ENCODE measurements at places on chromosomes 3 and 15.
A peak's percentile ranks its signal among the peaks of the same experiment; 100 is the strongest.

DNA sequence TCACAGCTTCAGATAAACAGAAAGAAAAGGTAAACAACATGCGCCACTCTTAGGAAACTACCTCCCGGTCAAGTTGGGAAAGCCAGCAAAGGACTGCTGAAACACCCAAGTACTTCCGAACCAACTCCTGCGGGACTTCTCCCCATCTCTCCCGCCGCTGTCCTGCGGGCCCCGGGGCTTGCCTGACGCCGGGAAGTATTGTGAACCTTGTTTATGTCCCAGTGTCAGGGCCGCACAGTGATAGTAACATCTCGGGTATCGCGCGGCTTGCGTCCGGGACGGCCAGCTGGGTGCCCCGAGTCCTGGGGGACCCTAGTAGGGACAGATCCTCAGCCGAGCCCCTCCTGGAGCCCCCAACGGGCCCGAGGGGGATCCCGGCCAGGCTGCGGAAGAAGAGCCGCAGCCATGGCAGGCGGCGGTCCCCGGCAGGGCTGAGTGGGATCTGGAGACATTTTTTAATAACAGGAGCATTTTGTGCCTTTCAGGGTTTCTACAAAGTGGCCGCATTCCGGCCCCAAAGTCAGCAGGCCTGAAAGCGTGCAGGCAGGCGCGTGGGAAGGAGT, 756 bp downstream of the CLPX start:
- peak; percentile 64 for DNase-seq

DNA sequence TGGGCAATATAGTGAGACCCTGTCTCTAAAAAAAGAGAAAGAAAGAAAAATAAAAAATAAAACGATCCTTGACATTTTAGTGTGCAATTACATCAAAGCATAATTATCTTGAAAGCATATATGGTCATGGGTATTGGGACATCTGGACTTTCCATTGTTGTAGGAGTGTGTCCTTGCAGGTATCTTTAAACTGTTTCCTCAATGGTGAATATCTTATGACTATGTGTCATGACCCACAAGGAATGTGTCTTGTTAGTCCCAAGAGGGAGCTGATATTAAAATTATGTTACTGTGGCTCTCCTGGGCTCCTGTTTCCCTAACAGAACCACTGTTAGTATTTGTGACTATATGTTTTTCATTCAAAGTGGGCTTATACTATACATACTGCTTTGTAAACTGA, 26.6 kb downstream of the EIF1B start:
- DNase-seq, result no peak

- DNase-seq, result no peak
These were observed 11.7 kb upstream of the MAP1A start for GRCh38 chr15:43505738-43506137.

DNA sequence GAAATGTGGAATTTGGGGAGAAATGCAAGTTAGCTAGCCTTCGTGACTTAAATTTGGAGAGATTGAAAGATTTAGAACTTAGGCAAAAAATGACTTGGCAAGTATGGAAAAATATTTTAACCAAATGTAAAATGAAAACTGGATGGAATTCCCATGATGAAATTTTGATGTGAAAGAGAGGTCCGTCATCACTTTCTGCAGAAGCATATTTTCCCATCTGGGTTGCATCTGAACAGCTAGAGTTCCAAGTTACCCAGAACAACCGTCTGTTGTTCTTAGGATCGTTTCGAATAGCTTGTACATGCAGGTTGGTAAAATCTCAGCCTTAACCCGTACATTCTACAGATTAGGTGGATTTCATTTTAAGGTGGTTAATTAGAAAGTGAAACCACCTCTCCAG, 136.3 kb downstream of the GHSR start:
- no peak for DNase-seq

GRCh38 chr3:53675022-53675697, 171.1 kb downstream of the CHDH start:
- DNase-seq, result no peak

- no peak for DNase-seq
These were observed 42.0 kb downstream of the STARD5 start for GRCh38 chr15:81281766-81282605.

DNA sequence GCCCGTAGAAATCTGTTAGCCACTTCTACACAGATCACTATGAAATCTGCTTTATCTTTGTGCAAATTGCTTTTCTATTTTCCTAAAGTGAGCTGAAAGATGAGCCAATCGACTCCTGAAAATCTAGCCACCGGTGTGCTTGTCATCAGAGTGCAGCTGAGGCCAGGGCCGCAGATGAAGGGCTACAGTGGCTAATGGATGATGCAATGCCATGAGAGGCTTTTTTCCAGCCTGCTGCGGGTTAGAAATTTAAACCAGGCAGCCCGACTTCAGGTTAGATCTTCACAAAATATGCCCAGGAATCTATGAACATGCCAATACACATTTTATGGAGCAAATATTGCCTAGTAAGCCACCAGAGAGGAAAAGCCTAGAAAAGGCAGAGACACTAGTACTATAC, 948.2 kb upstream of the CFAP20DC start:
- DNase-seq, result no peak

- no peak for DNase-seq
These were observed 70.7 kb downstream of the CYP19A1 start for GRCh38 chr15:51267703-51268083.

DNA sequence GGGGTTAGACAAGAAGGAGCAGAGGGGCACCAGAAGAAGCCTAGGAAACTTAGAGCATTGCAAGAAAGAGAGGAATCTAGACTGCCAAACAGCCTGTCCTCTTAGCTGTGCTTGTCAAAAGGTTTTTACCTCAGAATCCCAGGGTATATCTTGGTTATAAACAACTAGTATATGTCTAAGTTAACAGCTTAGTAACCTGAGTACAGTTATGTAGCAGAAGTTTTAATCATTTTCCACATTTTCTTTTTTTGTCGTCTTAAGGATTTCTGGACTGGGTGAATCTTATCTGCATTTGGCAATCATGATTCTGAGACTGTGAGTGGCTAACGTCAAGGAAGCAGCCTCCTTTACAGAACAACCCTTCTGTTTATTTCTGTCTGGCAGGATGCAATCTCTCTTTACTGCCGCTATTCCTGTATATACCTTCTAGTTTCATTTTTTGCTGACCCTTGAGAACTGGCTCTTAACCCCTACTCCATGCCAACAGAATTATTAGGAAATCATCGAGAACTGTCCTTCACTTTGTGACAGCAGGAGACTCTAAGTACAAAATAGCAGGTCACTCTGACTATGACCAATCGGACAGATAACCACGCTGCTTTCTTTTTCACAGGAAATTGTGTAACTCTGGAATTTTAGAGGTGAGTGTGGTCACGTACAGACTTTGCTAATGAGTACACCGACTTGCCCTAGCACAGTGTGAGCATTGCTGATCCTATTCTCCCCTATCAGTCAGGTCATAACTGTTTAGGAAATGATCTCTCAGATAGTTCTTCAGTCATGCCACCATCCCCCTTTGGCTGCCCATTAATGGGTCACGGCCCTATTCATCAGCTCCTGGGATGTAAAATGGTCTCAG, 3.3 kb upstream of the CP start:
- DNase-seq, result peak; percentile 98

- peak; percentile 76 for DNase-seq
These were observed 3.6 kb downstream of the BCL6 start for GRCh38 chr3:187741403-187742350.

- DNase-seq, result no peak
These were observed 779.6 kb upstream of the ARPP21 start for GRCh38 chr3:34859746-34860145.

- DNase-seq, result peak; percentile 5
These were observed 27.1 kb upstream of the AP4E1 start for GRCh38 chr15:50881121-50882048.

DNA sequence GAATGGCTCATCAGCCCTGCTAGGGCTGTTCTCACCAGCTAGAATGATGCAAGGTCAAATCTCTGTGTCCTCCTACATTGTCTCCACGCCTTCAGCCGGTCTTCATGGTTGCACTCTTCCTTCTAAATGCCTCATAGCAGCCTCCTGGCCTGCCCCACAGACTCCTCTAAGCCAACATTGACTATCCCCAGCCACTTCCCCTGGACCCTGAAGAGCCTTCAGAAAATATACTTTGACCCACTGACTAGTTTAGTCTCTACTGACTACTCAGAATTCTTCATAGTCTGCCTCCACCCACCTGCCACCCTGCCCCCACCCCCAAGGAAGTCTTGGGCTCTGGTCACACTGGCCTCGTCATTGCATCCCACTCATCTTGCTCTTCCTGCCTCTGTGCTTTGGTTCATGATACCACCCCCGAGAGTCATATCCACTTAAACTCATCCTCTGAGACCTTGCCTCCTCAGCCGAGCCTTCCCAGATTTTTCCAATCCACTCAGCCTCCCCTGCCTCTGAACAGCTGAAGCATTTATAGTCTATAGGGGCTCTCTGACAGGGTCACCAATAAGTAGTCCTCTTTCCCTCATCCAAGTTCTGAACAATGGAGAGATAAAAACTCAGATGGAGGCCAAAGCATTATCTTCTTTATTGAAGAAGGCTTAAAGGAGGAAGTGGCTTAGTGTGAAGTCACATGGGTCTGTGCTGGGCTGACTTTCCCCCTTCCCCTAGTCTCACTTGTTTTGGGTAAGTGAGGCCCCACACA, 9.5 kb upstream of the DOCK3 start:
- no peak for DNase-seq

- DNase-seq, result no peak
These were observed 75.1 kb upstream of the ETV5 start for GRCh38 chr3:186184021-186184420.

- peak; percentile 47 for DNase-seq
These were observed 13.1 kb upstream of the WWTR1 start for GRCh38 chr3:149670742-149671492.

DNA sequence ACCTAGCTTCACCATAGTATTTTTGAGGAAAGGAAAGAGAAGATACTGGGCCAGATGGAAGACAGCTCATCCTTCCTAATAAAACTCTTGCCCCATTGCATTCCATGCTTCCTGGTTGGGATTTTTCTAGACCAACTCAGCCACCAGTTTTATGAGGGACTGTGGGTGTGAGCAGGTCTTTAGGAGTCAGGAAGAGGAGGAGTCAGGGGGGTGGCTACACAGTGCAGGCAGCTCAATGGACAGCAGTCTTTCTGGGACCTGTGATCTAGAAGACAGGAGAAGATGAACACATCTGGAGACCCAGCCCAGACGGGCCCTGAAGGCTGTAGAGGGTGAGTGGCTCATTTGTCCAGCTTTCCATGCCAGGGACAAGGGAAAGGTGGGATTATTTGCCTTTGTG, at the start of gene NOX5:
NOX5 (plus strand) TSS at position 242 of the 400 bp plus-strand sequence; CDS start at position 283, 41 bp downstream.
- DNase-seq, result no peak

DNA sequence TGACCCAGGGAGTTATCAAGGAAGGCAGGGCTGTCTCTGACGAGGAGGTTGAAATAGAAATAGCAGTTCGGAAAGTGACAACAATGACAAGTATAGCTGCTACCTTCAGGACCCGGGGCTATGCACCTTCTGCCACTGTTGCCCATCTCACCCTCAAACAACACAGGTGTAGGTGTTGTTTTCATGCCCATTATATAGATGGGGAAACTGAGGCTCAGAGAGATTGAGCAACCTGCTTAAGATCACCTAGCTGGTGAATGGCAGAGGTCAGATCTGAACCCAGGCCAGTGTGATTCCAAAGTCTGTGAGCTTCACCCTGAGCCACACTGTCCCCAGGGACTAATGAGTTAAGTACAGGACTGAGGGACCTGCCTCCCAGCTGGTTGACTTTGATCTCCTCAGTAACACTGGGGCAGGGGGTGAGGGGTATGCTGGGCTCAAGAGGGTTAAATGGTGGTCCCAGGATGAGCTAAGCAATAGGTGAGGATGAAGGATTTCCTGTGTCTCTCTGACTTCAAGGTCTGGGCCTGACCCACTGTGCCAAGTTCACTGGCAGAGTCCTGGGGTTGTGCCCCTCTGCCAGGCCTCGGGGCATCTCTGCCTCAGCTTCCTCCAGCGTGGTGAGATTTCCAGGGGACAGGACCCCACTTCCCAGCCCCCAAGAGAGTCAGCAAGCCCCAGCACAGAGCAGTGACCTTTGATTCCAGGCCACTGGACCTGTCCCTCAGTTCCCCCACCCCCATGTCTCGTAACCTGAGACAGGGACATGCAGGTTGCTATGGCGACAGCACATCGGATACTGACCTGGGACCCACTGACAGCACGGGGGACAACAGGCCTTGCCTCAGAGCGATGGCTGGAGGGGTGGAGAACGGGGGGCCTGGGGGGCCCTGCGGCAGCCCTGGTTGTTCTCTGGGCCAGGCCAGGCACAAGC, 35.0 kb downstream of the ATP2B2 start:
- peak; percentile 70 for DNase-seq

- DNase-seq, result no peak
These were observed 9.2 kb downstream of the CHCHD6 start for GRCh38 chr3:126713199-126713598.

DNA sequence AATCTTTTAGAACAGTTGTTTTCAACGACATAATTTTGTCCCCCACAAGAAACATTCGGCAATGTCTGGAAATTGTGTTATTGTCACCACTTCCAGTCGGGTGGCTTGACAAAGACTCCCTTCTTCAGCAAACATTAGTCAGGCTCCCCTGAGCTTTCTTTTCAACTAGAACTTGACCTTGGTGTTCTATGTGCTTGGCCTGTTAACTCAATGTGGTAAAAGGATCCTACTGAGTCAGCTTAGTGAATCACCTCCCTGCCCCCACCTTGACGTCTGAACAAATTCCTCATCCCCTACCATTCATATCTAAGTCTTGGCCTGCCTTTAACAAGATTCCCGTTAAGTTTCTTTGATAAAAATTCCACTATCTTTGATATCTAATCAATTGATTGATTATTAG, 465.0 kb upstream of the ROBO1 start:
- DNase-seq, result peak; percentile 10

DNA sequence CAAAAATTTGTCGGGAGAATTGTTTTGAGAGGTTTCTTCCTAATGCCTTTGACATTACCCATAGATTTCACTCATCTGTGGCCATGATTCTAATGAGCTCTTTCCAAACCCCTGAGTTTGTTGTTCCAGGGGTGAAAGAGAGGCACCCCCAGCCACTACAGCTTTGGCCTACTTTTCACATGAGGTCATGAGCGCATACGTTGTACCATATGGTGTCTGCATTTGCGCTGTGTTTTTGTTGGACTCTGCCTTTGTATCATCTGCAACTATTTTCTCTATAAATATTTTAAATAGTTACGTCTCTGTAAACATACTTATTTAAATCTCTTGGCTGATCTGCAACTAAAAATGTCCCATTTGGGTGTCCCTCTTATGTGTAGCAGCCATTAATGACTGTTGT, 107.9 kb downstream of the LRTM1 start:
- DNase-seq, result no peak

GRCh38 chr15:66241087-66241907, 12.3 kb downstream of the MEGF11 start:
- DNase-seq, result no peak

Data from HepG2 (cell line).